ENCODE measurements at places on chromosomes 4 and X.

DNA sequence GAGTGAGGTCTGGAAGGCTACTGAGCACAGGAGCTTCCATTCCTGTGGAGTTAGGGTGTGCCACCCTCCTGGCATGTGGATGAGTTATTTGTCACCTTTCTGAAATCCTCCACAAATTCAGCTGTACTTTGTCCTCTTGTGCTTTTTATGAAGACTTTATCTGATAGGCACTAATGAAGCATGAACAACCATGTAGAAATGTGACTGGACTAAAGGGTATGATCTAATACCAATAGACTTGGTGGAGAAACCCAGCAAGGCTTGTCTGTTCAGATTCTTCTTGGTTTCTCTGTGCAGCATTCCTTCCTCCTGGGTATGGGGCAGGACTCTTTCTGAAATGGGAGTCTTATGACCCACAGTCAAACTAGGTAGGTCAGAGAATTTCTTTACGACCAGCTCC lies 9.6 kb downstream of the NBDY start:
- DNase-seq = no peak

DNA sequence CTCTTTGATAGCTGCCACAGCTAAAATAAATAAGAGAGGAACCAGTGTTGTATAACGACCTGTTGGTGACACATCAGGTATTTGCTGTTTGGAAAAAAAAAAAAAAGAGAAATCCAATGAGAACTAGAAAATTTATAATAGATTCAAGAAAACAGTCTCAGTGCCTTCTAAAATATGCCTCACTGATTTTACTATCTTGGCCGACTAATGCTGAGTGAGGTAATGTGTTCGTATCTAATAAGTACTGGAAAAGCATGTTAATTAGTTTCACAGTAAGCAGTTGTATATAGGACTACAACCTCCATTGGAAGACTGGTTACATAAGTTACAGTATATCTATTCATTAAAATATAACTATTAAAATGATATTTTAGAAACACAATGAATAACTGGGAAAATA lies 32.4 kb downstream of the ATP8A1 start:
- no peak for DNase-seq

DNA sequence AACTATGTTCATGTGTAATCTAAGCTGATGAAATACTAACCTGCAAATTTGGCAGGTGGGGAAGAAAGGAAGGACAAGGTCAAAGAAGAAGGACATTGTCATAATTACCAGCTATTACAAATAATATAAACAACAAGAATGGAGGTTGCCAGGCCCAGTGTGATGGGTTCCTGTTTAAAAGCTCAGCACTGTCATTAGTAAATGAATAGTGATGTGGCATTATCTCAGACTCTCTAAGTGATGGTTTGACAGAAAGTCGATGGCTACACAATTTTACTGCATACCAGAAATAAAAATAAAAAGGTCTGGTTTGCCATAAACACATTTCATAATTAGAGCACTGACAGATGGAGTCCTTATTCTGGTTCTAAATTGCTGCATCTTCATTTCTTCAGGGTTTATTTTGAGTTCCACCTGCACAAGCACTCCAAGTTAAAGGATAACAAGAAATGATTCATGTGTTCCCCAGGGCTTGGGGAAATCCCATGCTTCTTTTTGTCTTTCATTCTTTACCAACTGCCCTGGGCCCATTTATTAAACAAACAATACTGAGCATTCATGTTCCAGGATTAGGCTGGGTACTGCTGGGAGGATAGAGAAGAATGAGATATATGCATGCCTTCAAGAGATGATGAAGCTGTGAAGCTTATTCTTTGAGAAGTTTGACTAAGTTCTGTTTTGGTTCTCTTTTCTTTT lies 367.8 kb upstream of the RASGEF1B start:
- DNase-seq = no peak

- no peak for DNase-seq
Observed at GRCh38 chr4:151895671-151896070, 134.9 kb upstream of the GATB start.

DNA sequence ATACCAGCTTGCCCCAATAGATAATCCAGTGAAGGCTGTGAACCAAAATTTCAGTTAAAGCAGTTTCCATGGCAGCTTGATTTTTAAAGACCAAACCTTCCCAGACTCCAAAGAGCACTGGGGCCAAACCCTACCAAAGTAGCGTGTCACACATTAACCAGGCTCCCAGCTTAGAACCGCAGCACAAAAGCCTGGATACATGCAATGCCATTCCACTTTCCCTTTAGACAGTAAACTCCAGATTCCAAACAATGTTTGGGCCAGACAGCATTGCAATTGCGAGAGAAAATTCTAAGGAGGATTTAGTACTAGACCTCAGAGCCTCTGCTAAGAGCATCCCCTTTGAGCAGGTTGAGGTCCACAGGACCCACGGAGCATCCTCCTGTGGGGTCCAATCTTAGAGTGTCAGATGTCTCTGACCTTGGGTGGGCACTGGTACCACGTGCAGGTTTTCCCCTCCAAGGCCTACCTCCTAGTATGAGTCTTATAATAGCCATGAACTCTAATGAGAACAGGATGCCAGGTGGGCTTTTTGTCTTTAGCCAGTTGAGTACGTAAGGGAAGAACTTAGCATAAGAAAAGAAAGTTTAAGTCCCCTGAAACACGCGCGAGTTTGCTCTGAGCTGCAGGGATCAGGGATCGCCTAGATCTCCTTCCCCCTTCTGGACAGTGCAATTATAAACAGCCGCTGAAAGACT lies 38.8 kb downstream of the MGARP start:
- DNase-seq = no peak

GRCh38 chrX:48789366-48790220 lies 3.2 kb downstream of the GATA1 start:
- no peak for DNase-seq
